ENCODE measurements at places on chromosomes 16 and 17.

- no peak for DNase-seq
These were observed 40.3 kb downstream of the CYTH1 start for GRCh38 chr17:78741644-78742284.

DNA sequence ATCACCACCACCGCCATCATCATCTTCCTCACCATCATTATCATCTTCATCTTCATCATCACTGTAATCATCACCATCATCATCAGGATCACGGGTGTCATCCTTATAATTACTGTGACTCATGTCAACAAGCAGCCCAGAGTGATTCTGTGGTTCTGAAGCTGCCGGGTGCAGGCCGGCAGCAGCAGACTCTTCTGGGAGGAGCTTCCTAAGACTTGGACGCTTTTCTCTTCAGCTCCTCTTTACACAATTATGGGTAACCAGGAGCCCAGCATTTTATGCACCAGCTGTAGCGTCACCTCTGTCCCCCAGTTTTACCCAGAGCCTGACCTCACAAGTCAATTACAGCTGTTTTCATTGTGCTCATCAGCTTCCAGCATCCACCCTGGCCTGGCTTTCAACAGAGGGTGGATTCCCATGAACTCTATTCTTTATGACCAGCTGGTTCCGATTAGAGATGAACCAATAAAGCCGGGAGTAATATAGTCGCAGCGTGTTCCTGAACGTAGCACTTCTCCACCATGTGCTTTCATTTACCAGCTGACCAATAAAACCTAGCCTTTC is 275.8 kb downstream of the FOXL1 start:
- no peak for DNase-seq

GRCh38 chr16:29809031-29809747 is 2.8 kb upstream of the PRRT2 start:
- DNase-seq: no peak

GRCh38 chr17:43736389-43736788 is 22.2 kb downstream of the SOST start:
- DNase-seq: no peak

GRCh38 chr16:26614237-26614841 is 452.4 kb upstream of the C16orf82 start:
- DNase-seq: no peak

GRCh38 chr16:30470632-30470995 is 1.9 kb upstream of the ITGAL start:
- DNase-seq: no peak

DNA sequence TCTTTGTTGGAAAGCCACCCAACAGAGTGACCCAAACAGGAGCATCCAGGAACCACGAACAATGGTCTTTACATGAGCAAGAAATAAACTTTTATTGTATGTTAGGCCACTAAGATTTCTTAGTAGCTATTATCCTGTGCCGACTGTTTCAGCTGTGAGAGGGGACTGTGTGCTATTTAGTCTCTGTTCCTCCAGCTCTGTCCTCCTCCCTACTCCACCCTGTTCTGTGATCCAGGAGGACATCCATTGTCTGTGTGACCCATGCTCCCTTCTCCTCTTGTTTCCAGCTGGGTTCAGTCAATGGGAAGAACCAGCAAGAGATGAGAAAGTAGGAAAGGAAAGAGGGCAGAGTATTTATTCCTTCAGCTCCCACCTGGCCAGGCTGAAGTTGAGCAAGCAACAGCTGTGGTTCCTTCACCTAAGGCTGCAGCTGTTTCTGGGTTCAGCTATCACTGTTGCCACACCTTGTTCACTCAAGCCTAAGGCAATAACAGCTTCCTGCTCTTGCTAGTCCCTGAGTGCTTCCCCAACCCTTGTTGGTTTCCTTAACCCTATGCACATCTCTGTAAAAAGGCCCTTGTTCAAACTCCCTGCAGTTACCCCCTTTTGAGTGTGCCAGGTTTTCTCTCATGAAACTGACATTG is 14.9 kb upstream of the B4GALNT2 start:
- no peak for DNase-seq

- DNase-seq: peak; percentile 75
These were observed 655 bp downstream of the HIRIP3 start for GRCh38 chr16:29994600-29995323.

GRCh38 chr17:72580321-72581127 is 459.7 kb downstream of the SOX9 start:
- no peak for DNase-seq

DNA sequence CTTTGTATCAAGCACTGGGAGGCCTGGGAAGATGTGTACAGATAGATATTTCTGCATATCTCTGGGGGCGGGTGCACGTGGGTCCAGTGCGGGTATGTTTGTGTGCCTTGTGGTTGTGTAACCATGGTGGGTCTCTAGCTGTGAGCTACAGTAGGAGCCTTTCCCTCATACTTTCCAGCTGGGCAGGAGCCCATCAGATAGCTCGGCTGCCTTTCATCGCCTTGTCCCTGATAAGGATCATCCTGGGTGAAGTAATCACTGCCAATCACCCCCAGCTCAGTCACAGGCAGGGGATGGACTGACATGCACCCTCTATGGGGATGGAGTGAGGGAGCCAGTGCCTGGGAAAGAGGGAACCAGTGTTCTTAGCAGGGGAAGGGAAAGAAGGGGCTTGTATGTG is 3.2 kb upstream of the SCRN2 start:
- DNase-seq: no peak

- DNase-seq: no peak
These were observed 187.6 kb downstream of the RGS9 start for GRCh38 chr17:65324611-65325342.

DNA sequence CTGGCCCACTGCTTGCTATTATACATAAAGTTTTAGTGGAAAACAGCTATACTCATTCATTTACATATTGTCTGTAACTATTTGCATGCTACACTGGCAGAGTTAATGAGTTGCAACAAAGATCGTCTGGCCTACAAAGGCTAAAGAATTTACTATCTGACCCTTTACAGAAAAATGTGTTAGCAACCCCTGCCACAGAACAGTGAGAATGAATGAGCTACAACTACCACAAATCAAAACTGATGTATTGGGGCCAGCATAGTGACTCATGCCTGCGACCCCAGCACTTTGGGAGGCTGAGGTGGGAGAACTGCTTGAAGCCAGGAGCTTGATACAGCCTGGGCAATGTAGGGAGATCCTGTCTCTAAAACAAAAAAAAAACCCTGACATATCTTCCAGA is 92.7 kb downstream of the MYH11 start:
- no peak for DNase-seq

- no peak for DNase-seq
These were observed 111.2 kb downstream of the ANKRD11 start for GRCh38 chr16:89378947-89379771.

GRCh38 chr17:79840269-79840988 is 1.2 kb upstream of the CBX4 start:
- DNase-seq: no peak

DNA sequence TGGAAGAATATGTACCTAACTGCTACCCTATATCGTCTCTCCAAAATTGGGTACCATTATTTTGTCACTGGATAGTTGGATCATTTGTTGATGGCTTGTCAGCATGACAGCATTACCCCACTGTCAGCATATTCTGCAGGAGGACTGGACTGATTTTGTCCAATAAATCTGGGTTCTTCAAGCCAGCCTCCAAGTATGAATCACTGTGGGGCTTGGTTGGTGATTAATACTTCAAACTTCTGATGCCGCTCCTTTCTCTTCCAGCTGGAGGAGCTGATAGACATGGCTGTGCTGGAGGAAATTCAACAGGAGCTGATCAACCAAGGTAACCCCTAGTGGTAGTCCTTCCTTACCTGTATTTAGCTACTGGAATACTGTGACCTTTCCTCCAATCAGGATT is 2.5 kb downstream of the RPAIN start:
- no peak for DNase-seq

- no peak for DNase-seq
These were observed 38.8 kb upstream of the ENPP7 start for GRCh38 chr17:79691931-79692330.

- no peak for DNase-seq
These were observed 255.9 kb downstream of the CEP112 start for GRCh38 chr17:65936013-65936412.

GRCh38 chr16:30787613-30788378 is 791 bp upstream of the ZNF629 start:
- DNase-seq: no peak

- no peak for DNase-seq
These were observed 4.4 kb upstream of the CYB561 start for GRCh38 chr17:63450551-63450950.

DNA sequence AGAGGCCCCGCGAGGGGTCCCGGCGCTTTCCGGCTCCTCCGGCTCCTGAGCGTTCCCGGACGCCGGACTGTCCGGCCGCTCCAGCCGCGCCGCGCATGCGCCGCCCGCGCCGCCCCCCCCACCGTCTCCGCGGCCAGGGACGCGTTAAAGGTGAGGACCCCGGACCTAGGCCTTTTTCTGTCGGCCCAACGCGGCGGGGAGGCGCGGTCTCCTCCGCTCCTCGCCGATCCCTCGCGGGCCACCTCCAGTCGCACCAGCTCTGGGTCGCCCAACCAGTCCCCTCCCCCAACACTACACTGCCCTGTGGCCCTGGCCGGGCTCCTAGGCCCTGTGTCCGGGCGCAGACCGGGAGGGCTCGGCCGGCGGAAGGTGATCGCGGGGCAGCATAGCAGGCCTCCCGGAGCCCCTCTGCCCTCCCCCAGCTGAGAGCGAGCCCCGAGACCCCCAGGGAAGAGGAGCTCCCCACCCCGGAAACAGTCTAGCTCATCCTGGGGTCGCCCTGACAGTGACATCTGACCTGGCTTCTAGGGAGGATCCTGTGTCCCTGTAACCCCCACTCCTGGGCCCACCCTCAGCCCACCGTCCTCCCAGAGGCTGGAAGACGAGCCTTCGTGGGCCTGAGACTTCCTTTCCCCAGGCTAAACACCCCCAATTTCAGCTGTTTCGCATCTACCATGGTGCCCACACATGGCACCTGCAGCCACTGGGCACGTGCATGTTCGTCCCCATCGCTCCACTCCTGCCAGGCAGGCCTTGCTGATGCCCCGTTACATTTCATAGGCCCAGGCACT is 14.7 kb upstream of the BCAR1 start:
- peak; percentile 21 for DNase-seq

GRCh38 chr17:61928101-61928436 is 287 bp upstream of the INTS2 start:
- DNase-seq: no peak

DNA sequence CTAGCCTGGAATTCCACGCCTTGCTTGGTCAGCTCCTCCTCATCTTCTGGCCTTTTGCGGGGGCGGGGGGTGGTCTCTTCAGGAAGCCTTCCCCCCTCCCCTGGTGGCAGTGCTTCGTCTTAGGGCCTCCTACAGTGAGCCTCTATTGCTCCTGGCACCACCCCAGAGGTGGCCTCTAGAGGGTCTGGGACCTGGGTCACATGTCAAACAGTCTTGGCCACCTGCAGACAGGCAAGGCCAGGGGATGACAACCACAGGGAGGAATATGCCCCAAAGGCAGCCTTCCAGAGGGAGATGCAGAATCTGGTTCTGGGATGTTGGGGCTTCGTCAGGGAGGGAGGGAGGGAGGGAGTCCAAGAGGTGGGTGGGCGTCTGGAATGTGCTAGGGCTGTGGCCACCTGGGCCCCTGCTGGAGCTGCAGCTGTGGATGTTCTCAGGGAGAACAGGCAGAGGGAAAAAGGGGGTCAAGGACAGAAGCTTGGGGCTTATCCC is 50.6 kb downstream of the SMPD3 start:
- DNase-seq: no peak

GRCh38 chr17:32746698-32747097 is 130.2 kb downstream of the MYO1D start:
- DNase-seq: no peak

DNA sequence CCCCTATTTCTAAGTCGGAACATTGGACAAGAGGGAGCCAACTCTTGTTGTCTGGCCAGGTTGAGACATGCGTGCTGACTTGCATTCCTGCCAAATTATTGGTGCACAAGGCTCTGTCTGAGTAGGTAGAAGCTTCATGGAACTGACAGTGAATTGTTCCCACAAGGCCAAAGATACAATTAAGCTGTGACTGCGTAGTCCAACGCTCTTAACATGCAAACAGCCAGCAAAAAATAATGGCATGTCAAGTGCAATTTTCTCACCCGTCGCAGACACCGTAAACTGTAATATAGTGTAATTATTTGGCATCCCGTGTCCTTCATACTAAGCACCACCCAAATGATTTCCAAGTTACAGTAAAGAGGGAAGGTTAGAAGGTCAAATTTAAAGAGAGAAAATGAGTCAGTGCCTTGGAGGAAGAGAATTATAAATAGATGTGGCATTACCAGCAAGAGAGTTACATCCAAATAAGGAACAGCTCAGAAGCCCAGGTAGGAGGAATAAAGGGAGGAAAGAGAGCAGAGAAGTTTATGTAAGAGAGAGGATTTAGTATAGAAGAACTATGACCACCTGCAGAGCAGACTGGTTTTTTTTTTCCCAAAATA is 21.8 kb downstream of the CDH8 start:
- no peak for DNase-seq

DNA sequence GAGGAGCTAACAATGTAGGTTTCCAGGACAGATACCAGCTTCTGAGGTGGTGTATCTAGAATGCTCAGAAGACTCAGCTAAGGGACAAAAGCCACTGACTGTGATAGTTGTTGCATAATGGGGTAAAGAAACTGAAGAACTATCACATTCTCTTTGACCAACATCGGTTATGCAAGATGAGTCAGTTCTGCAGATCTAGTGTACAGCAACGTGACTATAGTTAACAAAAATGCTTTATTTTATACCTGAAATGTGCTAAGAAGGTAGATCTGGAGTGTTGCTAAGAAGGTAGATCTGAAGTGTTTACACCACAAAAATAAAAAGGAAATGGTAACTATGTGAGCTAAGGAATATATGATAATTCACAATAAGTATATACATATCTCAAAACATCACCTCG is 2.5 kb downstream of the KRTAP9-6 start:
- no peak for DNase-seq

GRCh38 chr17:1720856-1721386 is 3.6 kb upstream of the WDR81 start:
- DNase-seq: peak; percentile 64

GRCh38 chr17:82729479-82730260 is 5.7 kb upstream of the FN3K start:
- DNase-seq: no peak

- no peak for DNase-seq
These were observed 26.6 kb downstream of the N4BP1 start for GRCh38 chr16:48583075-48584065.

GRCh38 chr16:70694868-70695218 is 9.0 kb upstream of the MTSS2 start:
- no peak for DNase-seq

GRCh38 chr17:75703191-75703590 is 18.1 kb upstream of the ITGB4 start:
- DNase-seq: no peak

DNA sequence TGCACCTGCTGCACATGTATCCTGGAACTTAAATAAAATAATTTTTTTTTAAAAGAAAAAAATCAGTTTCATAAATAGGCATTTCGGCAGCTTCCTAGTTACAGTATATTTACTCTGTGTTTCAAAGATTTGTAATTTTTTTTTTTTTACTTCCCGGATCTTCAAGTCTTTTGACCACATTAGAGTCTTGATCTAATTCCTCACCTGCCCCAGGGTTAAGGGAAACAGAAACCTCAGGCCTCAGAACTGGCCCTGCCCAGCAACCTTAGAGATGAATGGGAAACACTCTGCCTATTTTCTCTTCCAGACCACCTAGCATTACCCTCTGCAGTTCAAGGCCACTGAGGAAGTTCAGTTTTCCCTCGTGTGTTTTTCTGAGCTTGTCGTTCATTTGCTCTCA is 304.0 kb downstream of the MAF start:
- DNase-seq: no peak
